ENCODE measurements at places on chromosomes 1 and 21.

- no peak for DNase-seq
Measured at GRCh38 chr1:212640223-212640878, 31.8 kb downstream of the ATF3 start.

- no peak for DNase-seq
Measured at GRCh38 chr1:62327360-62328055, 8.3 kb upstream of the KANK4 start.

GRCh38 chr21:33708874-33709273 lies 66.6 kb downstream of the ITSN1 start:
- no peak for DNase-seq

GRCh38 chr1:17546946-17547670 lies 7.6 kb downstream of the ARHGEF10L start:
- DNase-seq = no peak

- no peak for DNase-seq
Measured at GRCh38 chr1:244199902-244200301, 148.8 kb downstream of the ZBTB18 start.

GRCh38 chr1:204398197-204399125 lies 13.2 kb downstream of the PPP1R15B start:
- DNase-seq = peak; percentile 14

DNA sequence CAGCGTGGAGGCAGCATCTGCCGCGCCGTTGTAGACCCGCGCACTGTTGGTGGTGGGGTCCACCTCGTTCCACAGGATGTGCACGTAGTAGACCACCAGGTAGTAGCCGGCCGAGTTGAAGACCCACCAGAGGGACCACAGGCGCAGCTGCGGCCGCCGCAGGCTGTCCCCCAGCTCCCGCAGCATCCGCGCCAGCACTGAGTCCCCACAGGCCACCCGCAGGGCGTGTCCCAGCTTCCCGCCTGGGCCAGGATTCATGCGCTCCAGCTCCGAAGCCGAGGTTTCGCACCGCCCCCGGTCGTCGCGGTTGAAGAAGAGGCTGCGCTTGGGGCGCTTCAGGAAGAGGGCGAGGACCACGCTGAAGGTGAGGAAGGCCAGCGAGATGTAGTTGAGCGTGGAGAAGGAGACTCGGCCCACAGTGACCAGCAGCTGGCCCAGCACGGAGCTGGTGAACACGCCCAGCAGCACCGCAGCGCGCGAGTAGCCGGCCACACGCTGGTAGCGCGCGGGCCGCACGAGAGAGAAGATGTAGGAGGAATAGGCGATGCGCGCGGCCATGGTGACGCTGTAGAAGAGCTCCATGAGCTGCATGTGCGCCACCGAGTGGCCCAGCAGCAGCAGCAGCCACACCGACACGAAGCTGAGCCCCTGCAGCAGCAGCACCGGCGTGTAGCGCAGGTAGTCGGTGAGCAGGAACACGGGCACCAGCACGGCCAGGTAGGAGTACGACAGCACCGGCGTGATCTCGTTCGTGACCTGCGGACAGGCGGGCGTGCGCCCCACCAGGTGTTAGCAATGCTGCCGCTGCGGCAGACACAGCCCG lies 10.6 kb downstream of the SLC19A1 start:
- no peak for DNase-seq

GRCh38 chr21:39610703-39611102 lies 2.0 kb upstream of the B3GALT5 start:
- DNase-seq = no peak

DNA sequence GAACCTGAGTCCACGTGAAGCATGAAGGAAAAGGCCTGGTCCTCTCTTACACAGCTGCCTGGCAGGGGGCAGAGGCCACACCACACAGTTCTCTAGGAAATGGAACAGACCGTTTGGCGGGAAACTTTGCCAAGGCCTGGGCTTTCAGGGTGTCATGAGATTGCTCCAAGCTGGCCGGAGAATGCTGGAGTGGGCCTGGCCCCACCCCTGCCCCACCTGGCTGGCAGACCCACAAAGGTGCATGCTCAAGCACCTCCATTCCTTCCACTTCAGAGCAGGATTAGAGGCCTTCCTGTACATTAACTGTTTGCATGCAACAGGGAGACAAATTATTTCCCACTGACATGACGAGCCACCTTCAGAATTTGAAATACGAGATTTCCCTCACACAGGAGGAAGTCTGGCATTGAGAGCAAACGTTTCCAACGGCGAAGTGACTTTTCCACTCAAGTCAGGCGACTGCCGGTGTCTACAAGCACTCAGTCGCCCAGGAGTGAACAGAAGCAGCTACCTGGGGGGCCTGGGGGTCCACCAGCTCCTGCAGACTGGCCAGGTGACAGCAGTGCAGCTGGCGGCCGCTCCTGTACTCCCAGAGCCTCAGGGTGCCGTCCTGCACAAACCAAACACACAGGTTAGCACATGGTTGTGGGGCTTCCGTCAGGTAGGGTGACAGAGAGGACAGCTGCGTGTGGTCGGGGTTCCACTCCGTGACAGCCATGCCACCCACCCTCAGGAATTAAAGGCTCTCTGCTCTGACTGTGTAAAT lies 24.0 kb downstream of the WDR4 start:
- no peak for DNase-seq

- DNase-seq = no peak
Measured at GRCh38 chr1:204711947-204712701, 26.6 kb upstream of the LRRN2 start.

GRCh38 chr1:241560146-241560848 lies 28.1 kb downstream of the KMO start:
- no peak for DNase-seq

DNA sequence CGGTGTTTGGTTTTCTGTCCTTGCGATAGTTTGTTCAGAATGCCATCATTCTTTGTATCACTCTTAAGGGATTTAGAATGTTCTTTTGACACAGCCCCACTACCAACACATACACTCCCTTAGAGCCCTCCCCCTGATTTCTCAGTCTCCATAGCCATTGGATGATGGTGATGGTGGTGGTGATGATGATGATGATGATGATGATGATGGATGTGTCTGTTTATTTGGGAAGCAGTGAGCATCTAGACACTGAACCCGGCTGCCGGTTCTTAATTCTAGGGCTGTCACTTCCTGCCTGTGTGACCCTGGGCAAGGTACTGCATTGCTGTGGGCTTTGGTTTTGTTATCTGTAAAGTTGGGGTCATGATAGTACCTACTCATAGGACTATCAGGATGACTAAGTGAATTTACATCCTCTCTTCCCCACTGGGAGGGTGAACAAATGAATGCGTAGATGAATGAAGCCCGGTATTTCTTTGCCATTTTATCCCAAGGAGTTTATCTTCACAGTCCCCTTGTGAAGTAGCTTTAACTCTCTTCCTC lies 100.7 kb downstream of the HUNK start:
- no peak for DNase-seq

DNA sequence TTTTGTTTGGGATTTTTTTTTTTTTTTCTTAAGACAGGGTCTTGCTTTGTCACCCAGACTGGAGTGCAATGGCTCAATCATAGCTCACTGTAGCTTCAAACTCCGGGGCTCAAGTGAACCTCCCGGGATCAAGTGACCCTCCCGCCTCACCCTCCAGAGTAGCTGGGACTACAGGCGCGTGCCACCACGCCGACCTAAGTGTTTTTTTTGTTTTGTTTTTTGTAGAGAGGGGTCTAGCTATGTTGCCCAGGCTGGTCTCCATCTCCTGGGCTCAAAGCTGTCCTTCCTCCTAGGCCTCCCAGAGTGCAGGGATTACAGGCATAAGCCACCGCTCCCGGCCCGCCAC lies 776 bp downstream of the HLCS start:
- DNase-seq = no peak

DNA sequence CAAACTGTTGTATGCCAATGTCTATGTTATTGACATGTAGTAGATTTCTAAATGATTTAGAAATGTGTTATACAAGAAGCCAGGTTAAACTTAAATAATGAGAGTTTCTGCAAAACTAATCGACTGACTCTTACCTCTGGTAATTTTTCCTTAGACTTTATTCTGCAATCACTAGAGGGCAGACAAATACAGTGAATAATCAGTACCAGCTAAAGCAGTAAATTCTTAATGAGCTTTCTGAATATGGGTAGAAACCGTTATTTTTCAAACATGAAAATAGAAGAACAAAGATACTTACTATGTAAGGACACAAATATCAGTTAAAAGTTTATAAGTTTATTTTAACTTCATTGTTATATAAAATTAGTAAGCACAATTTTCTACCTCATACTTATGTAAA lies 97.9 kb upstream of the RGS1 start:
- no peak for DNase-seq

DNA sequence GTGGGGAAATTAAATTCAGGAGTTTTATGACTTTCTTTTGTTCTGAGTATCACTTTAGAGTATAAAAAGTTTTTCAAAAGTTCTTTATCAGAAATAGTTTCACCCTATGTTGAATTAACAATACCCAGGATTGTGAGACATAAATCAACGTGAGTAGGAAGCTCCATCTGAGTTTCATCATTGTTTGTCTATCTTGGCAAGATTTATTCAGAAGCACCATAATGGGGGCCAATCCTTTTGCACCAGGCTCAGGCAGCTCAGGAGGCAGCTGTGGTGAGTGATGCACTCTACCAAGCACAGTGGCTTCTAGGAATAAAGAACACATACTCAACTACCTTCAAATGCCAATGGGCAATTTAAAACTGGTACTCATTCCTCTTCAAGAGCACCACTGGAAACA lies 12.0 kb downstream of the CREG1 start:
- no peak for DNase-seq

GRCh38 chr1:65103807-65104206 lies 44.2 kb upstream of the AK4 start:
- DNase-seq = no peak

DNA sequence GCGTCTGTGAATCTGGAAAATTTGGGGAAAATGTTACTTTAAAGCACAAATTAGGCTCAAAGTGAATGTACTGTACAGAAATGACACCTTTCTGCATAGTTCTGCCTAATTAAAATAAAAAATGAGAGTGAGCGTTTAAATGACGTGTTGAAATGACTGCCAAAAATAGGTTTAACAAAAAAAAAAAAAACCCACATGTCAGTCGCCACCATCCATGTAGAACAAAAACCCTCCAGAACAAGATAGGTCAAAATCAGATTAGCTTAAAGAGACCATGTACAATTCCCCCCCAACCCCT lies 745 bp downstream of the PARP1 start:
- no peak for DNase-seq

DNA sequence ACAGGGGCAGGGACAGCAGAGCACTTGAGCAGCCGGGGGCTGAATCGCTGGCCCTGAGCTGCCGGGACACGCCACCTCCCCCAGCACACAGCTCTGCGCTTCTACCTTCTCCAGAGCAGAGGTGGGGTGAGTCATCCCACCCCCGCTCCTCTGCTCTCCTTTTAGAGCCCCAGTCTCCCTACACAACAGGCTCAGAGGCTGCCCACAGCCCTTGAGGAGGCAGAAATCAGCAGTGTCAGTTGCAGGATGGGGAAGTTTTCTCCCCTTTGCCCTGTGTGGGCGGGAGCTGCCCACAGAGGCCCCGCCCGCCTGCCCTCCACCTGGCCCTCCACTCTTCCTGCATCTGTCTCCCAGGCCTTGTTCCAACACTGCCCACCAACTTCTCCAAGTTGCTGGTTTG lies 94.6 kb downstream of the STUM start:
- DNase-seq = no peak

DNA sequence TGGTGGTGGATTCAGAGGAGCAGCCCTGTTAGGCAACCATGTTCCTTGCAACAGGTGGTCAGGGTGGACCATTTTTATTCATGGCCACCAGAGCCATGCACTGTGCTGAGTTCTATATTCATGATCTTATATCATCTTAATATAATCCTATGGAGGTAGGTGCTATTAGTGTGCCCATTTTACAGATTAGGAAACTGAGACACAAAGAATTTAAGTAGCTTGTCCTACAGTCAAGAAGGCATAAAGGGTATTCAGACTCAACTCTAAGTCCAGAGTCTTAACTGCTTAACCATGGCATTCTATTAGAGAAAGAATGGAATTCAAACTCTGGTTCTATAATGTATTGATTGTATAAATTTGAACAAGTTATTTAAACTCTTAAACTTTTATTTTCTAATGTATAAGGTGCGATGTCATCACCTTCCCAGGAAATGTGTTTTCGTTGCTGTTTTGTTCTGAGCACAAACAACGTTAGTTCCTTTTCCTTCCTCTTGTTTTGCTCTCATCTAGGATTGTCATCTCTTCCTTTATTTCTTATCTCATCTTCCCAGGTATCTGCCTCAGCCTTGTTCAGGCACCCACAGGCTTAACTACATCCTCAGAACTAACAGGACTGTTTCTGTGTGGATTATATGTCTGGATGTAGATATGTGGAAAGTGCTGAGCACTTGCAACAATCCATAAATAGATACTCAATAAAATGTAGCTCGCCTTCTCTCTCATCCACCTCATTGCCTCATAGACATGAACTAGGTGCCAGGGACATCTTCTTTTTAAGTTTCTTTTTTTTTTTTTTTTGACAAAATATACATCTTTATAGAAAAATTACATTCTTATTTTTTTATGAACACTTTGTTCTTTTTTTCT lies 207.1 kb downstream of the NFIA start:
- no peak for DNase-seq

- DNase-seq = no peak
Measured at GRCh38 chr1:241086686-241087085, 270.3 kb downstream of the RGS7 start.

GRCh38 chr1:111184663-111185062 lies 15.8 kb downstream of the DENND2D start:
- DNase-seq = no peak

DNA sequence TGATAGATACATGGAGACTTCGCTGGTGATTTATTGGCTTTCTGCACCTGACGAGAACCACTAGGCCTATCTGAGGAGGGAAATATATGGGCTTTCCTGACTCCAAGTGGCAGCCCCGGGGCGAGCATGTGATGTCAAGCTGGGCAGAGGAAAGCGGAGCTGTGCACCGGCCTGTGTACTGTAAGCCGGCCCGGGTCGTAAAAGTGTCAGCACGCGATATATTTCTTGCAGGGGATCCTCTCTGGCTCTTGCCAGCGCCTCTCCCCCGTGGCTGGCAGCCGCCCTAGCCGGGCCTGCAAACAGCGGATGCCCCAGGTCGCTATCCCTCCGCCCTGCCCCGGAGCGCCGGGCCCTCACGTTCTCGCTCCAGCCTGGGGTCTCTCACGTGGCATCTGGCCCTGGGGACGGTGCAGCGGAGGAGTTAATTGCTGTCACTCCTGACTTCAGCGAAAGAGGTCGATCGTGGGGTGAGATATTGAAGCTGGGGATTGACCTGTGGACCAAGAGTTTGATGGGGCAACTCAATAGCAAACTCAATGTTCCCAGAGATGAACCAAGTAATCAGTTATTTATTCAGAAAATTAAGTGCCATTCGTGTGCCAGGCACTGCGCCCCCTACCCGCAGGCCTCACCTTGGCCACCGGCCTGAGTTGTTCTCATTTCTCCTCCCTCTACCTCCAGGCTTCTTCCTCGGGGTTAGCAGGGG lies 41.0 kb upstream of the HAO2 start:
- peak; percentile 46 for DNase-seq

DNA sequence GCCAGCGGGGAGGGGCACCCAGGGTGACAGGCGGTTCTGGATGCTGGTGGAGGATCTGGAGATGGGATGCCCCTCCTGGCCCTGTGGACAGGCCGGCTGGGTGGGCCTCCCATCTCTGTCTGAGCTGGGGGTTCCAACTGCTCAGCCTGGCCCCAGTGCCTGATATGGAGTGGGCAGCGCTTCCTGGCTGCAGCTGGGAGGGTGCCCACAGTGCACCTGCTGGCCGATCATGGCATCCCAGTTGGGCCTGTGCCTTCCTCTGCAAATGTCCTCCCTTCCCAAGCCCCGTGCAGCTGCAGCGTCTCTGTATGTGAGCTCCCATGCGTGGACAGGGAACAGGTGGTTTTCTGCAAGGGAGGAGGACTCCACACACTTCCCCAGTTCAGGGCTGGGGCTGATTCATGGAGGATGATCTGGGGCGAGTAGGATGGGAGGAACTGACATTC lies 2.1 kb downstream of the PFKL start:
- DNase-seq = no peak
